ENCODE measurements at places on chromosomes 6 and 20.

DNA sequence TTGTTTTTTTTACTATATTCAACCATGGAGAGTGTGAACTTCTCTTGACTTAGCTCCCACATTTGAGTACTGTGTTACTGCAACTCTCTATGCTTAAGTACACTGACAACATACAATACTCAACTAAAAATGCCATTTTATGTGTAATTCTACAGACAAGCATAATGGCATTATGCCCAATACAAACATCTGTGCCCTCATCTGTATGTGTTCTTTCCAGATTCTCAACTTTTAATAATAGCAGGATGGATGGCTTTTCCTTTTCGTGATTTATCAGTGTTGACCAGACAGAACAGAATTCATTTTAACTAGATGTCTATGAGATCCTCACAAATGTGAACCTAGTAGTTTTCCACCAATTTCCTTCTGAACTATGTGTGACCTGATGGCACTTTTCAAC lies 84.2 kb upstream of the MARCKS start:
- H3K36me3 ChIP-seq: no peaks in the 10 kb centered on the region
- no peaks in the 10 kb centered on the region for H3K4me1 ChIP-seq
- no peaks in the 10 kb centered on the region for H3K27me3 ChIP-seq
- no peak overlapping the region for H3K27ac ChIP-seq
- H3K4me3 ChIP-seq: no peak overlapping the region

DNA sequence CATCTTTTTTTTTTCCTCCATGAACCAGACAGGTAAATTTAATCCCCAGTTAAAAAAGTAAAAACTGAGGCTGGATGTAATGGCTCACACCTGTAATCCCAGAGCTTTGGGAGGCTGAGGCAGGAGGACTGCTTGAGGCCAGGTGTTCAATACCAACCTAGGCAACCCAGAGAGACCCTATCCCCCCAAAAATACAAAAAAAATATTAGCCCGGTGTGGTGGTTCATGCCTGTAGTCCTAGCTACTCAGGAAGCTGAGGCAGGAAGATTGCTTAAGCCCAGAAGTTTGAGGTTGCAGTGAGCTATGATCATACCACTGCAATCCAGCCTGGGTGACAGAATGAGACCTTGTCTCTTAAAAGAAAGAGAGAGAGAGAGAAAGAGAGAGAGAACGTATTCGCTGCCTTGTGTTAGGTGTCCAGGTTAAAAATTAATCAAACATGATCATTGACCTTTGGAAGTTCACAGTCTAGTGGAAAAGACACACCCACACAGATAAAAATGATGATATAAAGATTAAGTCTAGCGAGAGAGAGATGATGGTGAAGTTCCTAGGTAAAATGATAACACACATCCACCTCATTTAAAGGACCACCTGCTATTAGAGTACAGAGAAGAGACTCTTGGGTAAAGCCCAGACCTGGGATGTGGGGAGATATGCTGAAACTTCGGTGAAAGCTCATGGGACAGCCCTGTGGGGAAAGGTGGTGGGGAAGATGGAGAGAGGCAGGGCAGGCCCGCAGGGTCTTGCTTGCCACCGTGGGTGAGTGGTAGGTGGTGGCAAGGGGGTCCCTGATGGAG lies 4.8 kb upstream of the NHSL1 start:
- no peaks in the 10 kb centered on the region for H3K36me3 ChIP-seq
- peaks cover 7% of the 10 kb centered on the region for H3K4me1 ChIP-seq
- no peaks in the 10 kb centered on the region for H3K27me3 ChIP-seq
- H3K27ac ChIP-seq: no peak overlapping the region

GRCh38 chr6:167699141-167699931 lies 127.4 kb upstream of the AFDN start:
- peak overlapping the region; percentile 73 for H3K4me3 ChIP-seq
- peaks cover 23% of the 10 kb centered on the region for H3K4me1 ChIP-seq
- no peak for DNase-seq
- no peaks in the 10 kb centered on the region for H3K27me3 ChIP-seq
- H3K27ac ChIP-seq: peak overlapping the region; percentile 65
- H3K36me3 ChIP-seq: no peaks in the 10 kb centered on the region

- H3K27ac ChIP-seq: no peak overlapping the region
- no peaks in the 10 kb centered on the region for H3K36me3 ChIP-seq
- no peaks in the 10 kb centered on the region for H3K4me1 ChIP-seq
- H3K4me3 ChIP-seq: no peak overlapping the region
These were observed 238.2 kb upstream of the PRND start for GRCh38 chr20:4483486-4483885.

DNA sequence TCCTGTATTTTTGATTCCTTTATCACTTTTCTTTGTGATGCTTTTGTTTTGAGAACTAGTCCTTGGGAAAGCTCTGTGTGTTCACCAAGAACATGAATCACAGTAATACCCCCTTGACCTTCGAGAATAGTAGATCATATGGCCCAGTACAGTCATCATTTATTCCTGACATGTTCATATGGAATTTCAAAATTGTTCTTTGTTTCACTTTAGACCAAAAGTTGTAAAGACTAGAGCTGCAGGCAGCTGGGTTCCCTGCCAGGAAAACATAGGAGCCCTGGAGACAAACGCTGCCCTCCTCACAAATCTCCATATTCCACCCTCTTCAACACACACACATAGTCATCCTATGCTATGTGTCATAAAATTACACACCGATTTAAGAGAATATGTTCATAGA lies 621.2 kb upstream of the EYS start:
- H3K27ac ChIP-seq: no peak overlapping the region
- no peaks in the 10 kb centered on the region for H3K4me1 ChIP-seq
- no peaks in the 10 kb centered on the region for H3K36me3 ChIP-seq
- no peak for DNase-seq

DNA sequence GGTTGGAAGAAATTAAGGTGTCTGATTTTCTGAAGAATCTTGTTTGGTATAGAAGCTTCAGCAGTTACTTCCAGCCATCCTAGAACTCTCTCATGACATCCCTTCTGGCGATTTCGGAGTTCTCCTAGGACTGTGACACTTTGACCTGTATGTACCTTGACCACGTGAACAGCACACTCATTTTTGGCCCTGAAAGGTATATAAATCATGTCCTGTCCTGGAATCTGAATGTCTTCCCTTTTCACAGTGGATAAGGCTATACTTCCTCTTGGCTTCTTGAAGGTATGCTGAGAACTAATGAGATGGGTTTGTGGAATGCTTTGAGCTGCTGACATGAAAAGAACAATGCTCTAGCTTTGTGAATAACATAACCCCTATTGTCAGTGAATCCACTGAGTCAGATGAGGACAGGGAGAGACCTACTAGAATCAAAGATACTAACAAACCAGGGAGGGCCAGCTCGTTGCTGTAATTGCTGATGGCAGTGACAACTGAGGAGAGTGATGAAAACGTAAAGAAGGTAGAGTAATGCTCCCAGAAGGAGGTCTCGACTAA lies 6.0 kb upstream of the ZDHHC14 start:
- H3K4me3 ChIP-seq: no peak overlapping the region
- no peak overlapping the region for H3K27ac ChIP-seq
- H3K27me3 ChIP-seq: peaks cover 3% of the 10 kb centered on the region

DNA sequence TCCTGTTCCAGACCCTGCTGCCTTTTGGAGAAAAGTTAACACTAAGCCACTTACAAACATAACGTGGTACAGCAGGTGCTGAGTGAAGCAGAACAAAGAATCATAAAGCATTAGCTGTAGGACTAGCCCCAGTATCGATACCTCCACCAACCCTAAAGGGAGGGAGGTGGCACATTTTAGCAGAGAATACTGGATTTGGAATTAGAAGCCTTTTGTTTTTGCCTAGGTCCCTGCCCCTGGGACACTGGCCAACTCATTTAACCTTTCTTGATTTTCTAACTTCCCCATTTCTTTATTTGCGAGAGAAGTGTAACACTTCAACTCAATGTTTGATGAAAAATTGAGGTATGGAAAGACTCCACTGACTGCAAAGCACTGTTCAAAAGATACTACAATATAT lies 93.5 kb downstream of the B3GAT2 start:
- no peak for DNase-seq
- H3K4me1 ChIP-seq: no peaks in the 10 kb centered on the region
- H3K4me3 ChIP-seq: no peak overlapping the region
- no peak overlapping the region for H3K27ac ChIP-seq
- peaks cover 3% of the 10 kb centered on the region for H3K27me3 ChIP-seq

DNA sequence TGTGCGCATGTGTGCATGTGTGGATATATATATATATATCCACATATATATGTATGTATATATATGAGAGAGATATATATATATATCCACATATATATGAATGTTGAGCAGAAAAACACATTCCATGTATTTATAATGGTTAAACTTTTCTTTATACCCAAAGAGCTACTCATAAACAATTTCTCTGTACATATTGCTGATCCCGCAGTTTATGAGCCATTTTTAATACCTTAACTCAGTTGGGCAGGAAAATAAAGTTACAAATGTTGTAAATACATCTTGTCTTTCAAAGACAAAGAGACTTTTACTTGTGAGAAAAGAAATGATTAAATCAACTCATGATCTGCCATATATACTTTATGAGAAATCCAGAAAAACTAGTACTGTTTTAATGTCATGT lies 18.1 kb upstream of the EPHA7 start:
- no peaks in the 10 kb centered on the region for H3K4me1 ChIP-seq
- H3K36me3 ChIP-seq: no peaks in the 10 kb centered on the region
- no peak overlapping the region for H3K27ac ChIP-seq
- H3K27me3 ChIP-seq: no peaks in the 10 kb centered on the region
- no peak for DNase-seq
- H3K4me3 ChIP-seq: no peak overlapping the region

GRCh38 chr20:44021900-44022299 lies 107.2 kb downstream of the TOX2 start:
- peaks cover 38% of the 10 kb centered on the region for H3K4me1 ChIP-seq
- H3K27ac ChIP-seq: no peak overlapping the region
- H3K27me3 ChIP-seq: peaks cover 15% of the 10 kb centered on the region
- H3K4me3 ChIP-seq: no peak overlapping the region

DNA sequence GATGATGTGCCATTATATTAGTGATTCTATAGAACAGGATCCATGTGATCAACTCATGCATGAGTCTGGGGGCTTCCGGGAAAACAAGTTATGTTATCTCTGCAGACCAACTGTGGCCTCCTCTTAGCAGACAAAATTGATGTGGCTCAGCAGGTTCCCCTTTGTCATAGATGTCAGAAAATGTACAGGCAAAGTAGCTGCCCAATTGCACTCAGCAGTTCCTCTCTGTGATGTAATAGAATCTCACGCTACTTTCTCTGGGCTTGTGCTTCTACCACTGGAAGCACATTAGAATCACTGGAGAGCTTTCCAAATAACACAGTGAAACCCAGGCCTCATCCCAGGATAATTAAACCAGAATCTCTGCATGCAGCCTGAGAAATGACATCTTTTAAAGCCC lies 253.1 kb downstream of the SLC24A3 start:
- H3K36me3 ChIP-seq: no peaks in the 10 kb centered on the region
- H3K27ac ChIP-seq: no peak overlapping the region
- DNase-seq: no peak
- H3K4me3 ChIP-seq: no peak overlapping the region
- H3K27me3 ChIP-seq: peaks cover 17% of the 10 kb centered on the region
- no peaks in the 10 kb centered on the region for H3K4me1 ChIP-seq

DNA sequence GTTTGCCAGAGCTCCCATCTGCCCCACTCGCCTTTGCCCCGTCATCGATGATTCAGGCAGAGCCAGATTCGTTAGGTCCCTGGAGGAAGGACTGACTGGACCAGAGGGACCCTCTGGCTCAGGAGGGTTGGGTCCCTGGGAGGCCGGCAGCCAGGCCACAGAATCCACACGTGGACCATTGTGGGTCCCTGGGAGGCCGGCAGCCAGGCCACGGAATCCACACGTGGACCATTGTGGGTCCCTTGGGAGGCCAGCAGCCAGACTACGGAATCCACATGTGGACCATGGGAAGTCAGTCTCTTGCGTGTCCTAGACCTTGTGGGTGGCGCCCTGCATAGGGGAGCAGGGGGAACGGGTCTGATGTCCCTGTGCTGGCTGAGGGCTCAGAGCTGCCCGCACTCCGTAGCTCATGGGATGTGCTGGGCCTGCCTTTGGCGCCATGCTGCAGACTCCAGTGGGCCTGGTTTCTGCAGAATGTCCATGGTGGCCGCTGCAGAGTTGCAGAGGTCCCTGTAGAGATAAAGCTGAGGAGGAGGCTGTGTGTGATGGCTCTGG lies 23.5 kb downstream of the UCKL1 start:
- H3K27ac ChIP-seq: no peak overlapping the region
- no peak overlapping the region for H3K4me3 ChIP-seq
- H3K4me1 ChIP-seq: peaks cover 12% of the 10 kb centered on the region
- no peaks in the 10 kb centered on the region for H3K36me3 ChIP-seq
- no peaks in the 10 kb centered on the region for H3K27me3 ChIP-seq

GRCh38 chr6:20800229-20800628 lies 266.0 kb downstream of the CDKAL1 start:
- H3K4me1 ChIP-seq: no peaks in the 10 kb centered on the region
- peaks cover 58% of the 10 kb centered on the region for H3K36me3 ChIP-seq
- no peak overlapping the region for H3K27ac ChIP-seq

DNA sequence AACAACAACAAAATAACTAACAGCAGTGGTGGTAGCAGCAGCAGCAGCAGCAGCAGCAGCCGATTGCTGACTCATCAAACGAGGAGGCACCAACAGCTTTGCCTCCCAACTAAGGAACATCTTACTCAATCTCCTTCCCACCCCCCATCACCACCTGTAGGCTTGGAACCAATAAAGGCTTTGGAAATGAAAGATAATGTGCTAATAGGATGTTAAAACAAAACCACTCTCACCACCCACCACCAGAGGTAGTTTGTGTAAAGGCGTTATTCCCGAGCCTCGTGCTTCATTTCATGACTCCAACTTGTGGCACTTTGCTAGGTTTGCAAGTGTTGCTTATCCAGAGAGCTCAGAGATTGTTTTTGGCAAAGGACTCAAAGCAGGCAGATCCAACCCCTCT lies 346.5 kb downstream of the CD83 start:
- peaks cover 14% of the 10 kb centered on the region for H3K36me3 ChIP-seq
- H3K27ac ChIP-seq: no peak overlapping the region
- peaks cover 5% of the 10 kb centered on the region for H3K4me1 ChIP-seq
- H3K27me3 ChIP-seq: no peaks in the 10 kb centered on the region

- H3K4me3 ChIP-seq: no peak overlapping the region
- peaks cover 2% of the 10 kb centered on the region for H3K27me3 ChIP-seq
- H3K27ac ChIP-seq: no peak overlapping the region
- no peaks in the 10 kb centered on the region for H3K4me1 ChIP-seq
- no peaks in the 10 kb centered on the region for H3K36me3 ChIP-seq
These were observed 107.7 kb downstream of the KIF6 start for GRCh38 chr6:39617520-39617919.

DNA sequence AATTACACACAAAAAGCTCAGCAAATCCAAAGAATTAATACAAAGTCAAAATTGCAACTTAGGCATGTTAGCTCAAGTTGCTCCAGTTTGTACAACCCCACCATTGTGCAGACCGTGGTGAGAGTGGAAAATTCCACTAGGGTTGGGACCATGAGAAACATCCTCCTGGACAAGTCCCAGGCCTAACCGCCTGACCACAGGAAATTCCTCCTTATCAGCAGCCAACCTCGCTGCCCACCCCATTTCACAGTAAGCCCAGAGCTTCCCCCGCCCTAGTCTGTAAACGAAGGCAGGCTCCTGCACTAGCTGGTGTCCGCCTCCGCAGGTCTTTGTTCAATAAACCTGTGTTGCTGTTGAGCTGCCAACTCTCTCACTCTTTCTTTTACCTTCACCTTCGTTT lies 1023.3 kb downstream of the EYS start:
- H3K27ac ChIP-seq: no peak overlapping the region
- no peaks in the 10 kb centered on the region for H3K27me3 ChIP-seq
- no peaks in the 10 kb centered on the region for H3K36me3 ChIP-seq
- no peak for DNase-seq
- H3K4me3 ChIP-seq: no peak overlapping the region
- no peaks in the 10 kb centered on the region for H3K4me1 ChIP-seq

- no peak for DNase-seq
- H3K27ac ChIP-seq: no peak overlapping the region
- peaks cover 5% of the 10 kb centered on the region for H3K4me1 ChIP-seq
- H3K4me3 ChIP-seq: no peak overlapping the region
- no peaks in the 10 kb centered on the region for H3K27me3 ChIP-seq
- H3K36me3 ChIP-seq: peaks cover 17% of the 10 kb centered on the region
These were observed 33.7 kb downstream of the GCNT2 start for GRCh38 chr6:10554826-10555225.

All from naive thymus-derived CD8-positive, alpha-beta T cell (primary cell).